Fibroblast of pulmonary artery (primary cell): ENCODE measurements at places on chromosomes 11 and 22.

- peak; percentile 75 for DNase-seq
Observed at GRCh38 chr11:64619811-64620380, 28.9 kb downstream of the SLC22A12 start.

- DNase-seq = no peak
Observed at GRCh38 chr22:32820131-32821119, 18.9 kb downstream of the TIMP3 start.

DNA sequence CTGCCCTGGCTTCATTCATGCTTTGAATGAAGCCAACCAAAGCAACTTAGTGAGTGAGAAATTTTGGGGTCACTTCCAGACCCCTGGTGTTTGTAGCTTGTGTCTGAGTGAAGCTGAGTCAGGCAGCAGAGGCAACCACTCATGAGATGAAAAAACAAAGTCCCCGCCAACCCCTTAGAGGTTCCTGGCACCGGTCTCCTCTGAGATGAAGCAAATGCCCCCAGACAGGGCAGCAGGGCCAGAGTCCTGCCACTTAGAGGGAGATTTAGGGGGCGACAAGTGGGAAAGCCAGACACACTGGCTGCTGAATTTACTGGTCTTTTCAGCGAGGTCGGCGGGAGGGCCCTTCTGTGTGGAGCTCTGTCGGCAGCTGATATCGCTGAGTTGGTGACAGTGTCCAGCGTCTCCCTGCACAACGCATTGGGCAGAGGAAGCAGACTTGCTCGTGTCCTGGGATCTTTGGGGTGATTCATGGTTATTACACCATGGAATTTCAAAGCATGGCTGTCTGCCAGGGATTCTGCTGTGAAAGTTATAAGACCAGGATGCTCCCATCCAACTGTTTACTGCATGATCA lies 482.6 kb downstream of the MIAT start:
- peak; percentile 88 for DNase-seq

- DNase-seq = no peak
Observed at GRCh38 chr11:8948886-8949285, 6.1 kb upstream of the ASCL3 start.

- peak; percentile 25 for DNase-seq
Observed at GRCh38 chr22:29701155-29701999, 18.4 kb upstream of the CABP7 start.

- DNase-seq = no peak
Observed at GRCh38 chr11:16410479-16410878, 54.1 kb upstream of the SOX6 start.

DNA sequence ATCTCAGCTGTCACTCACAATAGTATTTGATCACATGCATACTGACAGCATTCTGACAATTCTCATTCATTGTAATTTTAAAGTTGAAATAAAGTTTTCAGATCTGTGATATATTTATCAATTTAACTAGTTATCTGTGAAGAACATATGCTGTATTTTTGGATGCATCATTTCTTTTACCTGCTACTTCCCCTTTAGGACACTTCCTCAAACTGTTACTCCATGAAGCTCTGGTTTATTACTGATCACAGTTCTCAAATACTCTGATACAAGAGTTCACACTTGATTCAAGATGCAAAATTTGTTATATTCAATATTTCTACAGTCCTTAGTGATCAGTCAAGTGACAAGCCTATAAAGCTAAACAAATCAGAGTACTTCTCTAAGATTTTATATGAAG lies 1655.2 kb downstream of the LRRC4C start:
- no peak for DNase-seq

- DNase-seq = no peak
Observed at GRCh38 chr11:132523929-132524328, 1008.4 kb downstream of the OPCML start.

- DNase-seq = no peak
Observed at GRCh38 chr11:118071416-118072030, 5.4 kb upstream of the TMPRSS4 start.

- no peak for DNase-seq
Observed at GRCh38 chr11:115304774-115305472, 199.3 kb downstream of the CADM1 start.

- DNase-seq = no peak
Observed at GRCh38 chr22:35442471-35442870, 42.5 kb downstream of the MCM5 start.

GRCh38 chr11:65424205-65425104 lies 1.9 kb downstream of the NEAT1 start:
- DNase-seq = peak; percentile 79

DNA sequence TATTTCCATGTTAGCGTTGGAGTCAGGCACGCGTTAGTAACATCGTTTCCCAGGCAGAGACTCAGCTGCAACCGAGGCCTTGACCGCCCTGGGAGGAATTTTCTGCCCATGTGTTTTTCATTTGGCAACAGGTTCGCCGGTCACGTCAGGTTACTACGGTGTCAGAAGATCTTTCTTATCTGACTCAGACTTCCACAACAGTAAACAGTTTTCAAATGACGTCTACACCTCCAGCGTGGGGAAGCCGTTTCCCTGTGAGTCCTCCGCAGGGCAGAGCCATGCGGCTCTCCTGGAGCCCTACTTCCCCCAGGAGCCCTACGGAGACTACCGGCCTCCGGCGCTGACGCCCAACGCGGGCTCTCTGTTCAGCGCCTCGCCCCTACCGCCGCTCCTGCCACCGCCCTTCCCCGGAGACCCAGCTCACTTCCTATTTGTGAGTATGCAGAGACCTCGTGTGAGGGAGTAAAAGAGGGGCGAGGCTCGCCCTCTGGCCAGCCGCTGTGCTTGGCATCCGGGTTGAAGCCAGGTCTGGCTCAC lies 14.3 kb upstream of the POU2AF3 start:
- DNase-seq = no peak

DNA sequence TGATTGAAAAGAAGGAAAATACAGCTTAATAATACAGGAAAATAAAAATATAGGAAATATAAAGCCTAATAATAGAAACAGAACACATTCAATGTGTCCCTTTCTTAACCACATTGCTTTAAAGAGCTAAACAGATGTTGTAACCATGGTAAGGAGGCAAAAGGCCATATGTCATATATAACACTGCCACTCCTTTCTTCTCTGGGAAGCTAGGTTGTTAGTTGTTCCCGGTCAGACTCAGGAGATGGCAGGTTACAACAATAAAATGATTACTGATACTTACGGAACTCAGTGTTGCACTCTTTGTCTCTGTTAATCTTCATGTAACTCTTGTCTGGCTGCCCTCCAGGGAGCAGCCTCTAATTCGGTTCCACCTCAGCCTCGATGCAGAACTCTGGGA lies 134.7 kb upstream of the PGR start:
- DNase-seq = no peak

- no peak for DNase-seq
Observed at GRCh38 chr22:43172191-43172590, 14.7 kb downstream of the TTLL12 start.

DNA sequence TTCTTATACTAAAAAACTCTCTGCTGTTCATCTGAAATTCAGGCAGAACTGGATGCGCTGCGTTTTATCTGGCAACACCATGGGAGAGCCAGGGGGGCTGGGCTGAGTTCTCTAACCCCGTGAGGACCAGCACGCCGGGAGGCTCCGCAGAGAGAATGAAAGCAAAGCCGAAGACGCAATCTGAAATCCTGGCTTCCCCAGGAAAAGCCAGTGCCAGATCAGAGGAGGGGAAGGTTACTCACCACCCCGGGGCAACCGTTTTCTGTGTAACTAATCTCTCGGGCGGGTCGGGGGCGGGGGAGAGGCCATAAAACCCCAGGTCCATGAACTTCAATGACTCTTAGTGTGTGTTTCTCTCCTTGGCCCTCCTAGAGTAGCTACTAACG lies 99.4 kb downstream of the SHANK2 start:
- no peak for DNase-seq

DNA sequence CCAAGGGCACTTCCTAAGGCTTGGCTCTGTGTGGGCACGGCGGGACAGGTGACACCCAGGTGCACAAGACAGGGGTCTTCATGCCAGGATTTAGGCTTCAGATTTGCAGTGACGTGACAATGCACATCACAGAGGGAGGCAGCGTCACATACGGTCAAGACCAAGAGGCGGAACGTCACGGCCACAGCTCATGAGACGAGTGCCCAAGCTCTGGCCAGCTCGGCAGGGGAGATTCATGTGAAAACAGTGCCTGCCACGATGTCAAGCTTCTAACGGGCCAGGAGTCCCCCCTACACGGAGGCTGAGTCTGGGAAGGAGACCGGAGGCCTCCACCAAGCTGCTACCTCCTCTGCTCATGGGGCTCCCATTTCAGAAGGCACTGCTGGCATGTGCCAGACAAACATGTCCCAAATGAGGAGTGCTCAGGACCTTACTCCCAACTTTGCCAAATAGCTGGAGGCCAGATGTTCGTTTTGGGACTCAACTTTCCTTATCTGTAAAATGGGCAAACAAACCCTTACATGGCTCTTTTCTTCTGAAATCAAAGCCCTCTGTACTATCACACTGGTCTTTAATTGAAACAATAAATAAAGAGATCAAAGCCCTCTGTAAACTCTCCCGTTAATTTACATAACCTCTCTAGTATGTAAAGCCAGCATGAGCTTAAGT lies 16.6 kb downstream of the VPS37C start:
- no peak for DNase-seq

DNA sequence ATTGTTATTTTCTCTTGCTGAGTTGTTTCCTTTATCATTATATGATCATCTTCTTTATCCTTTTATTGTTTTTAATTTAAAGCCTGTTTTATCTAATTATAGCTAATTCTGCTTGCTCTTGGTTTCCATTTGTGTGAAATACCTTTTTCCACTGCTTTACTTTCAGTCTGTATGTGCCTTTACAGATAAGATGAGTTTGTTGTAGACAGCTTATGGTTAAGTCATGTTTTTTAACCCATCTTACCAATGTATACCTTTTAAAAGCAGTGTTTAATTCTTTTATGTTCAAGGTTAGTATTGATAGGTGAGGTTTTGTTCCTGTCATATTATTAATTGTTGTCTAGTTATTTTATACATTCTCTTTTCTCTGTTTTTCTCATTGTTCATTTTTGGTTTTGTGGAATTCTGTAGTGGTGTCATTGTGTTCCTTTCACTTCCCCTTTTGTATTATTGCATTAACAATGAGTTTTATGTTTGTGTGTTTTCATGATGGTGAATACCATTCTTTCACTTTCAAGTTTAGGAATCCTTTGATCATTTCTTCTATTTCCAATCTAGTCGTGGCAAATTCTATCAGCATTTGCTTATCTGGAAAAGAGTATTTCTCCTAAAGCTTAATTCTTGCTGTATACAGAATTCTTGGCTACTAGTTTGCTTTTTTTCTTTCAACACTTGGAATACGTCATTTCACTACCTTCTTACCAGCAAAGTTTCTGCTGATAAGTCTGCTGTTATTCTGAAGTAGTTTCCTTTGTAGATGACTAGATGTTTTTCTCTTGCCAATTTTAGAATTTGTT lies 21.8 kb downstream of the OR5AN1 start:
- no peak for DNase-seq

DNA sequence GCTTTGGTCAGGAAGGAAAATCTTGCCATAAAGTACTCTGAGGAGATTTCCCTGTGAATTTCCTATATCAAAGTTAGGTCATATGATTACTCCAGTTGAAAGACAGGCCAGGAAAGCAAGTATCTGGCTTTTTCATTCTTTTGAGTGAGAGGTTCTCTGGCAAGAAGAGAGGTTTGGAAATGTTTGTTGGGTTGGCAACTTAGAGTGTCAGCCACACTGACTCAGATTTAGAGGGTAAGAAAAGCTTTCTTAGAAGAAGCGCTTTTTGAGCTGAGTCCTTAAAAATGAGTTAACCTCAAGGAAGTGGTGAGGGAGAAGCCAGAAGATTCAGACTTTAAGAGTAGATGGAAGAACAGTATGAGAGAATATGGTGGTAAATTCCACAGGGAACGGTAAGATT lies 86.1 kb upstream of the BDNF start:
- no peak for DNase-seq

GRCh38 chr22:27309697-27310096 lies 491.9 kb downstream of the MN1 start:
- no peak for DNase-seq

GRCh38 chr22:26194877-26195276 lies 25.6 kb downstream of the SEZ6L start:
- no peak for DNase-seq

- DNase-seq = no peak
Observed at GRCh38 chr11:5679811-5680210, 5.1 kb downstream of the TRIM5 start.

GRCh38 chr11:112265659-112266409 lies 5.2 kb upstream of the PLET1 start:
- no peak for DNase-seq

DNA sequence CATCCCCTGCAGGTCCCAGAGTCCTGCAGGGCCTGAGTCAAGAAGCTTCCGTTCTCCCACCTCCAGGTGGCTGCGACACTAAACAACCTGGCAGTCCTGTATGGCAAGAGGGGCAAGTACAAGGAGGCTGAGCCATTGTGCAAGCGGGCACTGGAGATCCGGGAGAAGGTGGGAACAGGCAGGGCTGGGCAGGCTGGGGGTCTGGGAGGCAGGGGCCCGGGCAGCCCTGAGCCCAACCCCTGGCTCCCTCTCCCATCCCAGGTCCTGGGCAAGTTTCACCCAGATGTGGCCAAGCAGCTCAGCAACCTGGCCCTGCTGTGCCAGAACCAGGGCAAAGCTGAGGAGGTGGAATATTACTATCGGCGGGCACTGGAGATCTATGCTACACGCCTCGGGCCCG lies 4.7 kb upstream of the RAB1B start:
- DNase-seq = no peak

GRCh38 chr11:66218036-66218435 lies 50.4 kb upstream of the RAB1B start:
- DNase-seq = no peak

- peak; percentile 97 for DNase-seq
Observed at GRCh38 chr22:29799217-29799680, 32.1 kb downstream of the UQCR10 start.

DNA sequence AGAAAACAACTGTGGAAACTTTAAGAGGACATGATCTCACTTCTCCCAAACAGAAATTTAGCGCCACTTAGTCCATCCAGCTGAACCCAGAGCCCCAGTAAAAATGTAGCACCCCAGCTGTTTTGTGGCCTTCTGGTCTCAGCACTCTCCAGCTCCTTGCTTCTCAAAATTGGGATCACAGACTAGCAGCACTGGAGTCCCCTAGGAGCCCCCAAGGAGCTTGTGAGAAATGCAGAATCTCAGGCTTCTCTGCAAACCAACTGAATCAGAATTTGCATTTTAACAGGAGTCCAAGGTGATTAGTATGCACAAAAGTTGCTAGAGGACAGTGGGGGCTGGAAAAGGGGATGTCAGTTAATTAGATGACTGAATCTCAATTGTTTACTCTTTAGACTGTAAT lies 89.8 kb upstream of the FIBIN start:
- DNase-seq = no peak

DNA sequence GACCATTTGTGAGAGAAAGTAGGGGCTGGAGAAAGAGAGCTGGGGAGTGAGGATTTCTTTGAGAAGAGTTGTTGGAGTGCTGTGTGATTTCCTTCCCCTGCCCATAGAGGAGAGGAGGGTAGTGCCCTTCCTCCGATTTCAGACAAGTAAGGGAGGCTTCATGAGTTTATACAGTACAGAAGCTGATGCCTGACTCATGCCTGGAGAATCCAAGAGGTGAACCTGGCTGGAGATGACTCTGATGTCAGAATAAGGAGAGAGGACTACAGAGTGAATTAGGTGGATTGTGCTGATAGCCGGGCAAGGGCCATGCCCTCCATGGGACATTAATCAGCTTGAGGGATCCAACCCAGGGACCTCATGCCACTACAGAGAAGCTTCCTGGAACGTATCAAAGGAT lies 91.6 kb downstream of the FAR1 start:
- no peak for DNase-seq

- DNase-seq = no peak
Observed at GRCh38 chr22:46929046-46929709, 166.7 kb downstream of the TBC1D22A start.
